Activated CD4-positive, alpha-beta T cell treated with anti-CD3 and anti-CD28 coated beads for 48 hours (primary cell): ENCODE measurements at places on chromosomes 11 and 22.

DNA sequence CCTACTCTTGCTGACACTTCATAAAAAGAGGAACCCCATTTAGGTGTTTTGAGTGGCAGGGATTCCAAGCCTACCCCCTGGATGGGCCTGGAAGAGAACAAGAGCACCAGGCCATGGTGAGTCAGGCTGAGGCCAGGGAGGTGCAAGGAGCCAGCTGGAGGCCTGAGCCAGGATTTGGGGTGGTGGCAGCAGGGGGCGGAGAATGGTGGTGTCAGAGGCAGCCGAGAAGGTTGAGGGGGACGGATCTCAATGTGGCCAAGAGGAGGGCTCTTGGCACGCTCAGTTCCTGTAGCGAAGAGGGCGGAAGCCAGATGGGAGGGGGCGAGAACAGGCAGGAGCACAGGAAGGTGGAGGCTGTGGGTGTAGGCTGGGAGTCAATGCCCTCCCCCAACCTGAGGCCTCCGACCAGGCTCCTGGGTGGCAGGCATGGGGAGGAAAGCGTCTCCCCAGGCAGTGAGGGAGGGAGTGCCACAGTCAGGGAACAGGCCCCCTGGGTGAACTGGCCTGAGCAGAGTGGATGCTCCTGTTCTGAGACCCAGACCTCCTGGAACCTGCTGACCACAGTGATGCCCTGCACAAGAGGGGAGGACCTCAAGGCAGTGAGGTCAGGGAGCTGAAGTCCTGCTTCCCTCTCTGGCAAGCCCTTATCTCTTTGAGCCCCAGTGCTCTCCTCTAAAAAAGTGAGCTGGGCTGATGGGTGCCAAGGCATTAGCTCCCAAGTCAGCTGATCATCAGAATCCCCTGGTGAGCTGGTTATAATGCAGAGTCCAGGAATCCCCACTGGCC lies 13.9 kb downstream of the RTN4RL2 start:
- DNase-seq: peak; percentile 41

DNA sequence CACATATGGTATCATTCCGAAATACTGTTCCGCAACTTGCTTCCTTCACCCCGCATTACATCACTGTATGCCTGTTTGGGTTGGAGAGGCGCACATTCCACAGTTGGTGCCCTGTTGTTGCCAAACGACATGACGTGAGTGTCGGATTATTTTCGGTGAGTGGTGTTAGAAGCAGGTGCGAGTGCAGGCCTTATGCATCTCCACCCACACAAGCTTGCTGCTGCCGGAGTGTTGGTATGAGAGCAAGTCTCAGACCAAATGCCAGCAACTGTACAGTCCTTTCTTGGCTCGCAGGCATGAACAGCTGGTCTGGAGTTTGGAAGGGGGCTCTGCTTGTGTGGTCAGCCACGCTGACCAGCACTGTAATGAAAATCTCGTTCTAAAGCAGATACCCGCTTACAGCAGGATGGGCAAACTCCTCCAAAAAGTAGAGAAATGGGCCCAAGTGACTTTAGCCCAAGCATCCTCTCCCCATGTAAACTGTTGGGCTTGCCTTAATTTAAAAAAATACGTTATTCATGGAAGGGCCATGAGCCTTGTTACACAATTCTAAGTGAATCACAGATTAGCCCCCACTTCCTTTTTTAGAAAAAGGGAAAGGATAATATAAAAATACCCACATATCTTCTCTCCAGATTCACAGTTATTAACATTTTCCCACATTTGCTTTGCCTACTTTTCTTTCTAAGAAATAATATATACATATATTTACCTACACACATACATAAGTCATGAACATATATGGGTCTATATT lies 48.7 kb upstream of the OR9Q1 start:
- DNase-seq: no peak

GRCh38 chr11:11382858-11383532 lies 29.9 kb upstream of the CSNK2A3 start:
- no peak for DNase-seq

GRCh38 chr11:27451244-27451965 lies 21.2 kb downstream of the LGR4 start:
- no peak for DNase-seq

DNA sequence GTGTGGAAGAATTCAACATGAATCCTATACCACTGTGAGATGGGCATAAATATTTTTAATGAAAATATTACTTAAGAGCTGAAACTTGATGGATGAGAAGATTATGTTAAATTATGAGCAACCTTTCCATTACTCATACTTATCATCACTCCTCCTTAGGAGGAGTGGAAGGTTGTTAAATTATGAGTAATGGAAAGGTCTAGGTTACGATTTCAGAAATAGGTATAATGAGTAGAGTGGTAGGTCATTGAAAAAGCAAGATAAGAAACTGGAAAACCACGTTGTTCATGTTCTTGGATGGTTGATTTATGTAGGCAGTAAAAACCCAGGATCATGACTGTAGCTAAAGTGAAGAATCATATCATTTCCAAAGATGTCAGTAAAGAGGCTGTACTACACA lies 973.2 kb upstream of the RAG2 start:
- DNase-seq: no peak

GRCh38 chr22:31603574-31603973 lies 58.4 kb downstream of the PISD start:
- DNase-seq: peak; percentile 1

DNA sequence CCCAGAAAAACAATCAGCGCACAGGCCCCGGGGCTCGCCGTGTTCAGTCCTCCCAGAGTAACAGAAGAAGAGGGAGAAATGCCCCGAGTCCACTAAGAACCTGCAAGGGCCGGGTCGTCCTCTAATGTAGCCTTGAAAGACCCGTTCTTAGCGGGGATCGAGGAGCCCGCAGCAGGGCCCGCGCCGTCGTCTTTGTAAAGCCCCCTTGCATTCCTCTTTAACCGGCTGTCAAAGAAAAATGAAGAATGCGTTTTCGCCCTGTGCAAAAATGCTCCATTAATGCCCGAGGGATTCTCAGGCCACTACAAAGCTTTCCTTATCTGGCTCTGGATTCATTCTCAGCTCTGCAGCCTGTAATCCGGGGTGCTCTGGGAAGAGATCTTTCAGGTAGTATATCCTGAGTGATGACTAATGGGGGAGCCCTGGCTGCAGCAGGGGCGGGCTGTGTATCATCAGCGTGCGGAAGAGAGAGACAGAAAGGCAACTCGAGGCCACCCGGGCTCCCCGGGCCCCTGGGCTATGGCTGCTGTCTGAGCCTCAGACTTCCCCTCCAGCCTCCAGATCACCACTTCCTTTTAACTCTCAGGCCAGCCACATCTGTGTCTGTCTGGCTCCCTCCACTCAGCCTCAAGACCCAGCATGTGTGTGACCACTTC lies 78.2 kb downstream of the FBLN1 start:
- DNase-seq: no peak

DNA sequence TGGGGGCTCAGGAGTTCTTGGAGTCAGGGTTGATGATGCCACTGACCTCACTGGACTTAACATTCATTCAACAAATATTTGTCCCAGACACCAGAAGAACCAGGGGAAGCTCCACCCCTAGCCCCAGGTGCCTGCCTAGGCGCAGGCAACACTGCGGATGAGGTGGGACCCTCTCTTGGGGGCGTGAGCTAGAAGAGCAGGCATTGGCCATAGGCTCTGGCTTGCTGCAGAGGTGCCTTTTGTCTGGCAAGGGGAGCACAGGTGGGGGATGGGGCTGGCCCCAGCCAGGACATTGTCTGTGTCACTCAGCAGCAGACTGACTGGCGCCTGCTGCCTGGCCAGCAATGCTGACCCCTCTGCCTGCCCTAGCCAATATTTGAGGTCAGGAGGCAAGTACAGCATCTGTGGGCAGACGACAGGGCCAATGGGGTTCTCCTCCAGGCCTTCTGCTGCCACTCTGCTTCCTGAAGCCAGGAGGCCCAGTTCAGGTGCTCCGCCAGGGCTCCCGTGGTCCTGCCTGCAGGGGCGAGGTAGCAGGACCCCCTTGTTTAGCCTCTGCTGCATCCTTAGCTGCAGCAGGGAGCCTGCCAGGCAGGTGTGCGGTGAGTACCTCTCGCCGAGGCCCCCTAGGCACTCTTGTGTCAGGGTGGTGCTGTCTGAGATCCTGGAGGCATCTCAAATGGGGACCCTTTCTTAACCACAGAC lies 4.0 kb downstream of the LINC01488 start:
- no peak for DNase-seq

DNA sequence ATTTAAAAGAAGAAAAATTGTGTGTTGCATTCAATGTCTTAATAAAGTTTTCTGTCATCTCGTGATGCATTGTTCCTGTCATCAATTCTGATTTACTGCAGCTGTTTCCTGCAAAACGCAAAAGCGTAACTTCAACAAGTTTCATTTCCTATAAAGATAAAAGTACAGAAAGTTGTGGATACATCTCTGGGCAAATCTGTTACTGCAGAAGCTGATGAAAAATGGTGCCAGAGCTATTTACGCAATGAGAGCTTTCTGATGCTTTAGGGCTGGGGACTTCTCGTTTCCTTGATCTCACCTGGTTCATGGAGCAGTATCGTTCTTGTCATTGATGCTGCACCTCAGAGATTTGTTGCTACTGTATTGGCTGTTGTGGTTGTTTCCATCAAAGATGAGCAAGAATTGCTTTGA lies 15.5 kb upstream of the MS4A12 start:
- DNase-seq: no peak

GRCh38 chr11:111259896-111260295 lies 14.4 kb downstream of the POU2AF2 start:
- no peak for DNase-seq

DNA sequence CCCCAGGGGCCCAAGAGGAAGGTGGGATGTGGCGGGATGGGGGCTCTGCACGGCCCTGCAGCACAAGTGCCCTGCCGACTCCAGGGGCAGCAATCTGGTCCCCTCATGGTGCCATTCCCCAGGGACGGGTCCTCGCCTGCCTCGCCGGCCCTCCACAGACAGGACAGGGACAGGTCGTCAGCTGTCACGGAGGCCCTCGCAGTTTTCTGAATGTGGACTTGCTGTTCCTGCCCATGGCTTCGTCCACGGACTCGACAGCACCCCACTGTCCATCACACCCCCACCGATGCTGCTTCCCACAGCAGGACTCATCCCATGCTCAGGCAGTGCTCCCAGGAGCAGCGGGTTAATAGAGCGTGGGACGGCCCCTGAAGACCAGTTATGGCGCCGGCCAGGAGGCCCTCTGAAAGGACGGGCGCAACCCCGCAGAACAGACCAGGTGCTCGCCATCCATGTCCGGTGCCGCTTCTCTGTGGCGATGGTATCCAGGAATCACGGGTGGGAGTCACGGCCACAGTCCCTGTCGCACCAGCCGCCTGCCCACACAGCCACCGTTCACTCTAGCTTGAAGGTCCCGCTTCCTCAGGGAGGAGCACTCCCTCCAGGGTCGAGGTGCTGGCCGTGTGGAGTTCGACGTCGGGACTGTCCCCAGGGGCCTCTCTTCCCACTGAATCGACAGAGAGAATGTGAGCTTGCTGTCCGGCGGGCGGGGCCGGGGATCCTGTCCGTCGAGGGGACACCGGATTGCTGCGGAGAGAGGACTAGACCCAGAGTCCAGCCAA lies 18.5 kb upstream of the MUC2 start:
- DNase-seq: no peak

GRCh38 chr22:28799606-28800307 lies 612 bp downstream of the XBP1 start:
- DNase-seq: peak; percentile 48

- DNase-seq: peak; percentile 62
Observed at GRCh38 chr11:130448416-130449309, at the start of gene ADAMTS15. Gene ADAMTS15 (plus strand): TSS chr11:130448645. CDS start chr11:130448974, 329 bp downstream.

- DNase-seq: no peak
Observed at GRCh38 chr11:35282221-35282882, 137.0 kb downstream of the SLC1A2 start.

DNA sequence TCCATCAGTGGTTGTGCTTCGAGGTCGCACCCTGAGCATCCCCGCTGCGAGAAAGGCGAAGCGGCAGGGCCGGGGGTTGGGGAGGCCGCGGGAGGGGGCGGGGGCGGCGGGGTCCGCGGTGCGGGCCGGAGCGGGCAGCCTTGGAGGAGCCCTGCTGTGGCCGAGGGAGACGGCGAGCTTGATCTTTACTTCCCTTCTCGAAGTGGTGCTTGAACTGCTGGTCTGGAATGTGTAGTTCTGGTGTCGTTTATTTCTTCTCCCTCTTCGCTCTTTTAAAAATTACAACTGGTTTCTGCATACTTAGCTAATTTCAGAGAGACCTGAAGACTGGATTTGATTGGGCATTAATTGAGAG lies 1.1 kb downstream of the APLP2 start:
- DNase-seq: no peak

DNA sequence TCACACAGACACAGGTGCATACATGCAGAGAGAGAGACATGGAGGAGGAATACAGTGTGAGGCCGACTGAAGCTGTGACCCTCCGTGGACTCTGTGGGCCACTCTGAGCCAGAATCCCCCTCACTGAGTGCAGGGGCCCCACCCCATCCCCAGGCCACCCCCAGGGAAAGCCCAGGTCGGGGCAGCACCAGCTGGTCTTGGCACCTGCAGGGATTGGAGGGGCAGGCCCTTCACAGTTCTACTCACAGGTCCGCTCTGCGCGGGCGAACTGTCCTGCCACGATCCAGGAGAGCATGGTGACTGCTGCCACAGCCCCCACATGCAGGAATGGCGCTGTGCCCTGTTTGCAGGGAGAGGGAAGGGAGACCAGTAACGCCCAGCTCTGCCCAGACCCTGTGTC lies 16.3 kb upstream of the KLHL35 start:
- no peak for DNase-seq

- no peak for DNase-seq
Observed at GRCh38 chr11:100734743-100735527, 47.8 kb downstream of the ARHGAP42 start.

- DNase-seq: no peak
Observed at GRCh38 chr11:67674442-67674871, at the start of gene ALDH3B2. Gene ALDH3B2 (minus strand): TSS chr11:67674623. CDS start chr11:67666935, 7,688 bp downstream.

GRCh38 chr22:37184816-37185541 lies 3.1 kb downstream of the C1QTNF6 start:
- no peak for DNase-seq

- no peak for DNase-seq
Observed at GRCh38 chr11:65585396-65586246, 9.8 kb downstream of the EHBP1L1 start.

DNA sequence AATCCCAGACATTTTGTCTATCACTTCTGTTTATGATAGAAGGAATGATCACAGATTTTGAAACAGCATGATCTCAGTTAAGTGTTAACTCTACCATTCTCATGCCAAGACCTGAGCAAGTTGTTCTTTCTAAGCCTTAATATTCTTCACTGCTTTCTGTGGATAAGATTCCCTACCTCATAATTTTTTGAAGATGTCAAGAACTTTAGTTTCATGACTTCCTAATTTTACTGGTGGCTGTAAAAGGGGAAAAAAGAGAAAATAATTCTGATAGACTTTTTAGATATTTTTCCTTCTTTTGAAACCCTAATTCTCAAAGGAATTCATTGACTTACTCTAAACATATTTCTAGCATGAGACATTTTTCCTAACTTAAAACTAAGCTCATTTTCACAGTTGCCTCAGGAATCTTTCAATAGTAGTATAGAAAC lies 520.0 kb upstream of the LUZP2 start:
- no peak for DNase-seq

- DNase-seq: no peak
Observed at GRCh38 chr22:16975155-16975885, 32.7 kb downstream of the GAB4 start.

GRCh38 chr22:24414984-24415945 lies 12.1 kb upstream of the ADORA2A start:
- DNase-seq: no peak

GRCh38 chr22:44408829-44409192 lies 89.2 kb downstream of the RTL6 start:
- DNase-seq: no peak

GRCh38 chr22:30697975-30698374 lies 3.3 kb downstream of the OSBP2 start:
- DNase-seq: no peak

- no peak for DNase-seq
Observed at GRCh38 chr11:61718621-61719302, 33.7 kb upstream of the MYRF start.
